ENCODE measurements at places on chromosomes 4 and X.

GRCh38 chr4:84634961-84635360, 52.0 kb downstream of the CDS1 start:
- DNase-seq, result no peak

GRCh38 chr4:163462556-163462955, 11.0 kb downstream of the TKTL2 start:
- DNase-seq, result no peak

- DNase-seq, result no peak
Observed at GRCh38 chr4:39470402-39470801, 11.5 kb downstream of the LIAS start.

DNA sequence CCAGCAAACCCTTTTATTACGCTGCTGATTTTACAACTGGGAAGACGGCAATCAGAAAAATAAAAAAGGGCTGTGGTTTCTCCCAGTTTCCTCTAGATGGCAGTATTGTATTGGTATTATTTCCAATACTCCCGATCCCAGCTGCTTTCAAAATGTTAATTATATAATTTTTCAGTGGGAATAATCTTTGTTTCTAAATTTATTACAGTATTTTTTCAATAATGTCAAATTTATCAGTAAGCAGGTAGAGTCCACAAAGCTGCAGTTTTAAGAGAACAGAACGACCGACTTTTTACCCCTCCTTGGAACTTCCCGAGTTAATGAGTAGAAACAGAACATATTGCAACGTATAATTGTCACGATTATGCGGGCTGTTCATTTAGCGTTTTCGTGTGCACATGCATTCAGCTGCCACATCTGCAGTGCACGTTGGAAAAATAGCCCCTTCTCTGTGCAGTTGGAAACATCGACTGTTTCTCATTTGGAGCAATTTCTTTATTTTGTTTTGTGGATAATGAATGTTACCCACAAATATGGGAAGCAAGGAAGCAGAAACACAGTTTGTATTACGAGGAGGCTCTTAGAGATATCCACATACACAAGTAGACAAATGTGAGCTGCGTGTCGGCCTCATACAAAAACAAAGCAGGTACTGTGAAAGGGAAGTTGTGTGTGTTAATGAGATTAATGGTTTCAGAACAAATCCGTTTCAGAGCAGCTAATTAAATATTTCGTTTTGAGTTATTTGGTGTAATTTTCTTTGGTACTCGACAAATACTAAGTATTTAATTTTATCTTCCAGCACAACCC, 188.0 kb downstream of the STIM2 start:
- peak; percentile 33 for DNase-seq

DNA sequence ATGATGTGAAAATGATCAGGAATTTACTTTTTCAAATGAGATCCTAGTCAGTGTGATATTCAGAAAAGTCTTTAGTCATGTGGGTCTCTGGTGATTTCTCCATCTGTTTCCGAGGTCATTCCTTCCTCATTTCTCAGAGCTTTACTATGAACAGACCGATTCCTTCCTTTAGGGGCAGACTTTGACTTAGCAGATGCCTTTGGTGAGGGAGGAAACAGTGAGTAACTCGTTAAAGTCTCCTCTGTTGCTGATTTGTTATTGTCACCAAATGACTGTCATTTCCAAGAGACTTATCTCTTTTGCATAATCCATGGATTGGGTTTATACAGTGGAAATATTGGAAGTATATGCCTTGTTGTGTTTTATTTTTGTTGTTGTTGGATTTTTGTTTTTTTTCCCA, 76.2 kb upstream of the CD99 start:
- no peak for DNase-seq

DNA sequence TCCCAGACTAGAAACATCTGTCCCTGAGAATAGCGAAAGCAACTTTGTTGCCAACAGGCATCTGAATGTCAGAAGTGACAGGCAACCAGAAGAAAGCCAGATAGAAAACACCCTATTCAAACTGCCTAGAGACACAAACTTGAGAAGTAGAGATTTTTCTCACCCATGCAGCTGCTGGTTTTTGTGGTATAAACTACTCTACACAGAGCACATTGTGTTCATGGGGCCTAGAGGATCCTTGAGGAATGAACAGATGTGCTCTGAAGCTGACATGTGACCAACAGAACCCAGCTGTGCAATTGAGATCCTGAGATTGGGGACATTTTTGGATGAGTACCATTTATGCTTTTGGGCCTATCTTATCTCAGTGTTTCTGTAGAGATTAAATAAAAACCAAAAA, 63.6 kb upstream of the NRK start:
- DNase-seq, result no peak

- DNase-seq, result no peak
Observed at GRCh38 chr4:10716163-10716562, 31.6 kb upstream of the CLNK start.

DNA sequence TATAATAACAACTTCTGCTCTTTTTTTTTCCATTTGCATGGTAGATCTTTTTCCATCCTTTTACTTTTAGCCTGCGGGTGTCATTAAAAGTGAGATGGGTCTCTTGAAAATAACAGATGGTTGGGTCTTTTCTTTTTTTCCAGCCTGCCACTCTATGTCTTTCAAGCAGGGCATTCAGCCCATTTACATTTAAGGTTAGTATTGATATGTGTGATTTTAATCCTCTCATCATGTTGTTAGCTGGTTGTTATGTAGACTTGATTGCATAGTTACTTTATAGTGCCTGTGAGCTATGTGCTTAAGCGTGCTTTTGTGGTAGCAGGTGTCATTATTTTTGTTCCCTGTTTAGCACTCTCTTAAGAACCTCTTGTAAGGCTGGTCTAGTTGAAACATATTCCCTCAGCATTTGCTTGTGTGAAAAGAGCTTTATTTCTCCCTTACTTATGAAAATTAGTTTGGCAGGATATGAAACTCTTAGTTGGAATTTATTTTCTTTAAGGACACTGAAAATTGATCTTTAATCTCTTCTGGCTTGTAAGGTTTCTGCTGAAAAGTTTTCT, 326.1 kb downstream of the SH3BGRL start:
- no peak for DNase-seq

GRCh38 chr4:143352720-143353119, 16.0 kb downstream of the GAB1 start:
- no peak for DNase-seq

GRCh38 chr4:126742048-126742447, 890.7 kb upstream of the INTU start:
- DNase-seq, result no peak

GRCh38 chr4:41072021-41072777, 142.1 kb downstream of the APBB2 start:
- DNase-seq, result no peak

DNA sequence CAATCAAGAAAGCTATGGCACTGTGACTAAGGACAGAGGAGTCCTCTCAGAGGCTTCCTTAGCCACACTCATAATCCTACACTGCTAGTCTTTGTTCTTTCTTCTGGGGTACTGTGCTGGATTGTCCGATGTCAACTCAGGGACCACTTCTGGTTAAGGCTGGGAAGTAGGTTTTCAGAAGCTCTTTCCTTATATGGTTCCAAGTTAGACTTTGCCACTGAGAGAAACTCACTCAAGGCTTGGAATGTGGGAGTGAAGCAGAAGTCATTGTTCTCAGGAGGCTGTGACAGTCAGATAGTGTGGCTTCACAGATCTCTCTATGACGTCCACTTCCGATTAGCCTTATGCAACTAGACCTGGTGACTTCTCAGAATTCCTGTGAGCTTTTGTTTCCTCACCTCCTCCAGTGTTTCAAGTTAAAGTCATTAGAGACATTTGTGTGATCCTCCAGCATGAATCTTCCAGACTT, 317.3 kb upstream of the F9 start:
- DNase-seq, result no peak

DNA sequence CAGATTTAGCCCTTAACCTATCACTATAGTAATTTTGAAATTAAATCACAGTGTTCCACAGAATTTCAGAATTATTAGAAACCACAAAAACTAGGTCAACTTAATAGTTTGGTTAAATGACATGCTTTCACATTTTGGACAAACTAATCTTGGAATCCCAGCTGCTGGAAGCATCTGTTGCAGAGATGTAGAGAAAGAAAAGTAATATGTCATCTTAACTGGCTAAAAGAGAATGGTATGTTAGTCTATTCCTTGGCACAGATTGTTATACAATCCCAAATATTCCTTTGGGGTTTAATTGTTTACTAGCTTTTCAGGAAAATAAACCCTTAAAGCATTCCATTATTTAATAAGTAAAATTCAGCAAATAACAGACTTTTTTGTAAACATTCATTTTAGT, 519.9 kb downstream of the IL15 start:
- no peak for DNase-seq

GRCh38 chr4:96473246-96473645, 633.4 kb downstream of the PDHA2 start:
- DNase-seq, result no peak

GRCh38 chrX:9677098-9677739, 88.4 kb downstream of the GPR143 start:
- no peak for DNase-seq

GRCh38 chr4:176778063-176778462, 14.7 kb downstream of the VEGFC start:
- DNase-seq, result no peak

DNA sequence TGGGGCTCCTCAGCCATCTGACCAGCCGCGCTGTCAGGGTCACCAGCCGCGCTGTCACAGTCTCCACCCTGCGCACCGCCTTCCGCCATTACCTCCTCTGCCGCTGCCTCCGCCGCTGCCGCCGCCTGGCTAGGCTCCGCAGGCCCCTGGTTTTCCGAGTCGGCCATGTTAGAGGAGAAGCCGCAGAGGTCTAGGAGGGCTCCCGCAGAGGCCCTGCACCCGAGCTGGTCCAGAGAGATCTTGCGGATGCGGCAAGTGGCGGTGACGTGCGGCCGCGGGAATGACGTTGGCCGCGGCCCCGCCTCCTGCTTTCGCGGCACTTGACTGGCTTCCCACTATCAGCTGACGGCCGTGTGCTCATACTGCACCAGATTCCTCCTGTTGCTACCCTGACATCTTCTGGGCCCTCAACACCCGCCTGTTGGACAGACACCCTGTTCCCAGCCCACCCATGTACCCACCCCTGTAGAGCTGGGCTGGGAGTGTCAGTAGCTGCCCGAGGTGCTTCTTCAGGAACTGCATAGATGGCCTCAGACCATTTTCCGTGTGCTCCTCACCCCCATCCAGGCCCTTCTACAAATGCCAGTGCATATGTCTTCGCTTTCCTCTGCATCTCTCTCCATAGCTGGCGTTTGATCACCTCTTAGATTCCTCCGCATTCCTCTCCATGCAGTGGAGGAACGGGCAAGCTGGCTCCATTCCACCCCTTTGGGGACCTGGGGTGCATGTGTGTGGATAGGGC, at the start of gene NAP1L5:
TSS of gene NAP1L5 (minus strand) at position 242 of the 742 bp plus-strand sequence. CDS start at position 167, 75 bp downstream.
- no peak for DNase-seq

DNA sequence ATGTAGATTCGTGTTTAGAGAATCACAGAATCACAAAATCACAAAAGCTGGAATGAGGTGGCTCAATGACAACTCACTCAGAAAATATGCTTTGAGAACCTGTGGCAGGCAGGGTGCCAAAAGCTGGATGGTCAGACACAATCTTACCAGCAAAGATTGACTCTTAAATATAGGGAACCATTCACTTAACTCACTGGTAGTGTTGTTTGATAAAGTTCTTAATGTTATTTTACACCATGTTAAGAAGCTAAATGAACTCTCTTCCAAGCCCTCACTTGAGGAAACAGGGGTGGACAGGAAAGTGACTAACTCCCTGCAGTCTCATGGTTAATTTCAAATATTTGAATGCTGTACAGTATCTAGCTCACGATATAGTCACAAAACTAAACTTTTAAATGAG, 5.7 kb upstream of the SCOC start:
- DNase-seq, result no peak

GRCh38 chrX:17046478-17047097, 100.1 kb downstream of the REPS2 start:
- DNase-seq, result peak; percentile 40

DNA sequence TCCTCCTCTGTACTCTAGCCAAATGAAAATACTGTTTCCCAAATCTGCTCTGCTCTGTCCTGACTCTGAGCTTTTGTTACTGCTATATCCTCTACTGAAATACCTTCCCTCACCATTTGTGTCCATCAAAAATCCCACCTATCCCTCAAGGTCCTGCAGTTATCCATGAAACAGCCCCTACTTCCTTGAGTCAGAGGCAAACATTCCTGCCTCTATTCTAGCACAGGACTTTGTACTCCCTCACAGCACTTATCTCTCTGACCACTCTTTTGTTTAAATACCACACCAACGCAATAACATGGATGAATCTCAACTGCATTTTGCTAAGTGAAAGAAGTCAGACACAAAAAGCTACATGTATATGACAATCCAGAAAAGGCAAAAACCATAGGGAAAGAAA, 10.5 kb upstream of the RNF128 start:
- no peak for DNase-seq

DNA sequence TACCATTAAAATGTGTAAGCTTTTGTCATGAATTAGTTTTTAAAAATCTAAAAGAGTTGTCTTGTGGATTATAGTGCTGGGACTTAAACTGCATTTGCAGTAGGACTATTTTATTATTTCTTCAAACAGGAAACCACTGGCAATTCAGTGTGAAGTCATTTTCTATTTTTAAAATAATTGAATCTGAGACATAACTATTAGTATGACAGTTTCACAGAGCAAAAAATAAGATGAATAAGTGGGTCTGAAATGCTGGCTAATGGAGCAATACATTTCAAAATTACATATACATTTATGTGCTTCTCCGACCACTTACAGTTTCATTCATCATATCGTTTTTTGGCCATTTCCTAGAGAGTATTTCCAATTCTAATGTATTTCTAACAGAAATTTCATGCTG, 75.3 kb upstream of the RAPGEF2 start:
- no peak for DNase-seq

DNA sequence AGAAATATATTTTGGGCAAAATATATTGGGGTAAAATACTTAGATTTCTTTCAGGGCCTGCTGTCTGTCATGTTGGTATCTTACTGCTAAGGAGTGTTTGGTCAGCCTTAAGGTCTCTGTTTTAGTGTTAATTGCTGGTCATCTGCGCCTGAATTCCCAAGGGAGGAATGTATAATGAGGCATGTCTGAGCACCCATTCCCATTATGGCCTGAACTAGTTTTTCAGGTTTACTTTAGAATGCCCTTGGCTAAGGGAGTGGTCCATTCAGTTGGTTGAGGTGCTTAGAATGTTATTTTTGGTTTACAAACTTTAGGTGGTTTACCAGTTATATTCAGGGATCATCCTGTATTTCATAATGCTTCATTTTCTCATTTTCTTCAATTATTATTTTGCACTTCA, 125.9 kb downstream of the CFAP299 start:
- DNase-seq, result no peak

- no peak for DNase-seq
Observed at GRCh38 chrX:29926056-29926455, 289.3 kb upstream of the MAGEB2 start.

GRCh38 chr4:3516061-3516835, 16.0 kb downstream of the LRPAP1 start:
- DNase-seq, result no peak

- DNase-seq, result no peak
Observed at GRCh38 chr4:105952591-105952990, 57.3 kb downstream of the NPNT start.

DNA sequence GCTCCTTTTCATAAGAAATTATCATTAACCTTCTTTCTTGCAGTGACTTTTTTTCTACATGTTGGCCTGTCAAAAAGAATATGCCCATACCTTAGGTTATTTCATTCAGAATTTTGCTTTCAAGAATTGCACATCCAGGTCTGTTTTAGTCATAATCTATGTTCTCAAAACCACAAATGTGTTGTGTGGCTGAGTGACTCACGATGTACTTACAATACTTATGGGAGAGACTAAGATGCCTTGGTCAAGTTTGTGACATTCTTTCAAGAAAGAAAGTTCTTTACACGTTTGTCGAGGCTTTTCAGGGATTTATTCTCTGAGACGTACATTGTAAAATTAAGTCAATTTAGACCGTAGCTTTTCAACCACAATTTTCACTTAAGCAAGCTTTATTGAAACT, 396.7 kb downstream of the FSTL5 start:
- DNase-seq, result no peak

All from NCI-H774 (cell line).